ENCODE measurements at places on chromosomes 4 and X.
A peak's percentile ranks its signal among the peaks of the same experiment; 100 is the strongest.

DNA sequence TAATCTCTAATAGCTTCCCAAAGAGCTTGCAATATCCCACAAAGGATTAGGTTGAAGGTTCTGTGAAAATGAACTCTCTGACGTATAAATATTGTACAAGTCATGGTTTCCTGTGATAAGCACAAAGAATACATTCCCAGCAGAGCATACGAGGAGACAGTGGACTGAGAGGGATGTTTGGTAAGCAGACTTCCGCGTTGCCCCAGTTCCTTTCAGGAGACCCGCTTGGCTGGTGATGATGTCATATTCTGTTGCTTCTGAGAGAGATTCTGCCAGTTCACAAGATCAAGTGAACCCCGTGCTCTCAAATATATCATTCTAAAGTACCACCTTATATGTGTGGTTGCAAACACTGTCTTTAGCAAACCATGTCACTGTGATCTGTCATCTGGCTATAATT is 323.9 kb upstream of the CASK start:
- no peak for DNase-seq

DNA sequence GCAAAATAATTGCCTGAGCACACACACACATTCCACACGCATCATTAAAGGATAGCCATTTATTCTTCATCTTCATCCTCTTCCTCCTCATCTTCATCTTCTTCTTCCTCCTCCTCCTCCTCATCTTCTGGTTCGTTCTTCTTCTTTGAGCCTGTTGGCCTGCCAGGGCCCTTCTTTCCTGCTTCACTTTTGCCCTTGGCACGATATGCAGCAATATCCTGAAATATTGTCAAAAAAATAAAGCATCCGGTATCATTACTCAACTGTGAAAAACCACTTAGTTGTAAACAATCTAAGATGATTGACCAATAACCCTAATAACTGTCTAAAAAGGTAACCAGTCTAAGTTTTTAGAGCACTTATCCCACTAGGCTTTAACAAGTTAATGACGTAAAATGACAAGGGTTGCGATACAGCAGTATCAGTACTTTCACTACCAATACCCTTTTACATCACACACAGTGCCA is 2.1 kb downstream of the HMGB2 start:
- no peak for DNase-seq

- peak; percentile 28 for DNase-seq
Measured at GRCh38 chrX:108439426-108439942, at the start of gene COL4A5. COL4A5 (plus strand) TSS chrX:108439838; CDS start chrX:108440126, 288 bp downstream.

GRCh38 chr4:27006646-27007045 is 146.0 kb downstream of the STIM2 start:
- DNase-seq, result no peak

DNA sequence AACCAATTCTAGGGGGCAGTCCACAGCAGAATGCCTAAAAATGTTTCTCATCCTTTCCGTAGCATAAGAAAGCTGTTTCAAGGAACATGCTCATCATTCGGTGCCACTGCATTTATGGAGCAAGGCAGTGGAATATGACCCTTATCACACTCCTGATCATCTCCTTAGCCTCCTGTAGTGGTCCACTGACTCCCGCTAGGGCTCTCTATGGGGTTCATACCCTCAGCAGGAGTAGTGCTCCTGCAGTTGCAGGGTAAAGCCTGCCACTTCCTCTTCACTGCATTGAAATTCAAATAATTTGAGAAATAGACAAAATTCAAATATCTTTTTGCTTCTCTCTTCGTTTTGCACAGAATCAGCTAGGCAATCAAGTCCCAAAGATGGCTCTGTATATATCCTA is 107.0 kb downstream of the NDST3 start:
- no peak for DNase-seq

DNA sequence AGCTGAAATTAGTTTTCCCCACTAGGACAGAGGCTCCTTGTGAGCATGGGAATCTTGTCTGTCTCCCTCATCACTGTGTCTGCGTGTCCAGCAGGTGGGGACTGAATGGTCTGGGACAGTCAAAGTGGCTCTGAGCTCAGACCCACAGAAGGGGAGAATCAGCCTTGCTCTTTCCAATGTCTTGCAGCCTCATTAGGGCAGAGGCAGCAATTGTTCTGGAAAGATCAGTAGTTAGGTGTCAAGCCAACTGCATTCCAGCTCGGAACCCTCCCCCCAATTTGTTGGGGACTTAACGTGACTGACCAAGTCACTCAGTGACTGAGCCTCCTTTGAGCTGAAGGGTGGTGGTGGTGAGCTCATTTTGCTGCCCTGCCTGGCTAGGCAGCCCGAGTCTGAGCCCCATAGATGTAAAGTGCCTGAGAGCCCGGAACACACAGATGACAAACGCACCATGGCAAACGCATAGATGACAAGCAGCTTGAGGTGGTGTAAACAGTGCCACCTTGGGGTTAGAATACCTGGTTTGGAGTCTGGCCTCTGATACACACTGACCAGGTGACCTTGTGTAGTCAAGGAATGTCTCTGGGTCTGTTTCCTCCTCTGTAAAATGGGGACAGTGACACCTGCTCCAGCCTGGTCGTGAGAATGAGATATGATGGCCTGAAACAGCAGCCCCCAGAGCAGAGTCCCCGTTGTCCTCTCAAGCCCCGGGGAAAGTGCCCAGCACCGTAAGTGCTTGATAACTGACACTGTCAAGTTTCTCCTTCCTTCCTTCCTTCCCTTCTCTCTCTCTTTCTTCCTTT is 2.7 kb upstream of the SORCS2 start:
- no peak for DNase-seq

DNA sequence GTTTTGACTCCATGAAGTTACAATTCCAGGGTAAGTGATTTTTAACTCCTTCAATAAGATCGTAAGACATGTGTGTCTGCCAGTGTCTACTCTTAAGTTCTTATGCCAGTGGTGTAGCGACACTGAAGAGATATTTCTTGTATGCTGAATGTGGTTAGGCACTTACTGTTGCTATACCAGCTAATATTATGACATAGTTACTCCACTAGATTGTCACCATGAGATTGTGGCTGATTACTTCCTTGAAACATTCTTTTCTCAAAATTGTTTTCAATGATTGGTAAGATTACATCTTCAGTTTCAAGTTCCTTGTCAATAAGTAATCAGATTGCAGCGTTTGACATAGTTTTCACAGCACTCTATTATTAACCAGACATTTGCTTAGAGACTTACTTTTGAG is 60.6 kb upstream of the PAGE5 start:
- DNase-seq, result no peak

- DNase-seq, result peak; percentile 64
Measured at GRCh38 chrX:12446342-12447075, 308.2 kb downstream of the FRMPD4 start.

- DNase-seq, result no peak
Measured at GRCh38 chr4:53886090-53886489, 178.3 kb downstream of the CHIC2 start.

- DNase-seq, result no peak
Measured at GRCh38 chr4:124918559-124919122, 206.1 kb upstream of the ANKRD50 start.

- no peak for DNase-seq
Measured at GRCh38 chrX:85870585-85870984, 176.8 kb downstream of the CHM start.

DNA sequence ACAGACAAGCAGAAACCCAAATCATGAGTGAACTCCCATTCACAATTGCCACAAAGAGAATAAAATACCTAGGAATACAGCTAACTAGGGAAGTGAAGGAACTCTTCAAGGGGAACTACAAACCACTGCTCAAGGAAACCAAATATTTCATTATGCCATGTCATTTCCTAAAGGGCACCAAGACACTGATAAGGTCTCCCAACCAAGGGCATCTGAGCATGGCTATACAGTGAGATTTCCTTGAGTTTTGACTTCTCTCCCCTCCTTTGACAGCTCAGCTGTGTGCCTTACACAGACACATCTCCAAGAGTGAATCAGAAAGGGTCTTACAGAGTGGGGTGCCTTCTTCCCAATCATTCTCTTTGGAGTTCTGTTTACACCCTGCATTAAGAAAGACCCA is 40.4 kb downstream of the PCDH7 start:
- no peak for DNase-seq

DNA sequence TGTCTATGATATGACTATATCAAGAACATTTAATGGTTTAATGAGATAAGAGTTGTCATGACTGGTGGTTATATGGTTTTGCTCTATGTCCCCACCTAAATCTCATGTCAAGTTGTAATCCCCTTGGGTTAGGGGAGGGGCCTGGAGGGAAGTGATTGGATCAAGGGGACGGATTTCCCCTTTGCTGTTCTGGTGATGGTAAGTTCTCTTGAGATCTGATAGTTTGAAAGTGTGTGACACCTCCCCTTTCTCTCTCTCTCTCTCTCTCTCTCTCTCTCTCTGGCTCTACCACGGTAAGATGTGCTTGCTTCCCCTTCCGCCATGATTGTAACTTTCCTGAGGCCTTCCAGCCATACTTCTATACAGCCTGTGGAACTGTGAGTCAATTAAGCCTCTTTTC is 803.4 kb downstream of the TRIML1 start:
- no peak for DNase-seq

- DNase-seq, result peak; percentile 18
Measured at GRCh38 chr4:180618396-180618795, 1624.8 kb upstream of the TENM3 start.

DNA sequence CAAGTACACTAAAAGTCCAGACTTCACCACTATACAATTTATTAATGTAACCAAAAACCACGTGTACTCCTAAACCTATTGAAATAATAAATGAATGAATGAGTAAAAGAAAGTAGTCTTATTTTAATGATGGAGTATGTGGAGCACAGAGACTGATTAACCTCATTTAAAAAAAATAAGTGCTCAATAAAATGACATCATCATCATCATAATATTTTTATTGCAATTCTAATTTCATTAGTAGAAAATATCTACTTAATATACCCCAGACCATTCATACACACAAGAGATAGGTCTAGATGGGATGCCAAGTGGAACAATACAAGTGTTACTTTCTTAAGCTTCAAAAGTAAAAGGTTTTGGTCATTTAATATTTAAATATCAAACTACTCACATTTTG is 133.1 kb downstream of the ASB9 start:
- DNase-seq, result no peak

- no peak for DNase-seq
Measured at GRCh38 chr4:124266721-124267120, 445.8 kb downstream of the ANKRD50 start.

GRCh38 chr4:154927126-154927680 is 146.1 kb downstream of the RBM46 start:
- no peak for DNase-seq

GRCh38 chrX:1536712-1537030 is 314 bp downstream of the P2RY8 start:
- no peak for DNase-seq

GRCh38 chr4:4618847-4619246 is 77.0 kb upstream of the STX18 start:
- DNase-seq, result no peak

GRCh38 chr4:109126856-109127255 is 175.6 kb downstream of the COL25A1 start:
- no peak for DNase-seq

DNA sequence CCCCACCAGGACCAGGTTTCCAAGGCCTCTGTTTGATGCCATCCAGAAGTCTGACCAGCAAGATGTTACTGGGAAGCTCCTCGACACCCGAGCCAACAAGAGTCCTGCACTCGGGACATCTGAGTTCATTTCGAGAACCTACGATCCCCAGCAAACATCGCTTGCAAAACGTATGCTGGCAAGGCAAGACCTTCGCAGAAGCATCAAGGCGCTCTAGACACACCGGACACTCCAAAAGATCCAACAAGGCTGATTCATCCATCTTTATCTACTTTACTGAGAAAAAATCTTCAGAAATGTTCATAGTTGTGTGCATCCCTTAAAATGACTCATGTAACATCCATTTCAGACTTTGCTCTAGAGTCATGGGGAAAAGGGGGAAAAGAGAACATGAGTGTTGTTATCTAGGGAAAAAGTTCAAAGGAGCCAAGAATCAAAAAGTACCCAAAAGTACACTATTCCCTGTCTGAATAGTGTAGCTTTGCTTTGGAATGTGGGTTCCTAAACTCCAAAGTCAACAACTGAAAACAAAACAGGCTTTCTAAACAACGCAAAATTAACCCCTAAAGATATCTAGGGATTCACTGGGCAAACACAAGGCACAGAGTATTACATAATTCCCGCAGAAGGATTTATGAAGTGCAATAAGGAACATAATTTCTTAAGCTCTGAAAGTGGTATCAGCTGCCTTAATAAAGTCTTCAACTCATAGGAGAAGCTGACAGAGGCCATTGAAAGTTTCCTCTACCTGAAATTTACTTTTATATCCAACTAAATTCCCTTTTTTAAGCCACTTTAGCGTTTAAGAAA is 1.6 kb downstream of the SH3RF1 start:
- peak; percentile 77 for DNase-seq

DNA sequence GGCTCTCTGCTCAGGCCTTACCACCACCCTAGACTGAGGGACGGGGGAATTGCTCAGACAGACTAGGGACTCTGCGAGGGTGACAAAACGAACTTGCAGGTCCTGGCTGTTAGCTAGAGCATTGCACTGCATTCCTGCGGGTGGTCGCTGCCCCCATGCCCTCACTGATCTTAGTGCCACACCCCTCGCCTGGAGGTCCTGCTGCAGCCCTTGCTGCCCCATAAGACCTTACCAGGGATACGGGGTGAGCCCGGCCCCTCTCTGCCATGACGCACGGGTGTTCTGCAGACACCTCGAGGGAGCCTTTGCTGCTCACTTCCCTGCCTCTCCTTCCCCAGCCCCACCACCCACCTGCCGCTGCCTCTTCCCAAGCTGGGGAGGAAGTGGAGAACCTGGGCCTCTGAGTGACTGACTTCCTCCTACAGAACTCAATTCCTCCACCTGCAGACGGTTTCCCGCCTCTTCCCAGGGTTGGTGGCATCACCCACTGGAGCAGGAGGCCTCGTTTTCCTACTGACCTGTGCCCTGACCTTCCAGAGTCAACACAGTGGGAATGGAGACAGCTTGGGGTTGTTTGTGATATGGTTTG is 19.8 kb upstream of the TBC1D14 start:
- DNase-seq, result no peak
